ENCODE measurements at places on chromosomes 16 and 17. TPM values are rescaled to one million over a fixed set of nuclear protein-coding genes. Genes with fewer than 3 reads are reported as not detected.

COPS3 gene
- 71.5 TPM for total RNA-seq

GLOD4 gene
- total RNA-seq = 95.1 TPM

CXCL16 gene
- total RNA-seq = 1.2 TPM

BRD7 gene
- 115 TPM for total RNA-seq

BRIP1 gene
- total RNA-seq = 24.2 TPM

Data from endodermal cell (in vitro differentiated cells).